ENCODE measurements at places on chromosomes 4 and X.

DNA sequence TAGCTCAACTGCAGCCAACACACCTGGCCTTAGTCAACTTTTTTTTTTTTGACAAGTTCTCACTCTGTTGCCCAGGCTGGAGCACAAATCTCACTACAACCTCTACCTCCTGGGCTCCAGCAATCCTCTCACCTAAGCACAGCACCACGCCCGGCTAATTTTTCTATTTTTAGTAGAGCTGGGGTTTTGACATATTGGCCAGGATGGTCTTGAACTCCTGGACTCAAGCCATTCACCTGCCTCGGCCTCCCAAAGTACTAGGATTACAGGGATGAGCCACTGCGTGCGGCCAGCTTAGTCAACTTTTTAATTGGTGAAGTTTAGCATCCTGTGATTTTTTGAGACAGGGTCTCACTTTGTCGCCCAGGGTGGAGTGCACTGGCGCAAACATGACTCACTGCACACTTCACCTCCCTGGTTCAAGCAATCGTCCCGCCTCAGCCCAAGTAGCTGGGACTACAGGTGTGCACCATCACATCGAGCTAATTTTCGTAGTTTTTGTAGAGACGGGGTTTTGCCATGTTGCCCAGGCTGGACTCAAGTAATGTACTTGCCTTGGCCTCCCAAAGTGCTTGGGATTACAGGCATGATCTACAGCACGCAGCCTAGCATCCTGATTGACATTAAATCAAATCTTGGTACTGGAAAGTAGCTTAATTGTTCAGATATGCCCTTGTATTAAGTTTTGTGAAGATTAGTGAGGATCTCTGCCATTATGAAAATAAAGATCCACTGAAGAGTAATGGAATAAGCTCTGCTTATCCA is 8.3 kb downstream of the HNRNPDL start:
- DNase-seq, result no peak

GRCh38 chrX:138945219-138945618 is 233.7 kb upstream of the FGF13 start:
- DNase-seq, result no peak

DNA sequence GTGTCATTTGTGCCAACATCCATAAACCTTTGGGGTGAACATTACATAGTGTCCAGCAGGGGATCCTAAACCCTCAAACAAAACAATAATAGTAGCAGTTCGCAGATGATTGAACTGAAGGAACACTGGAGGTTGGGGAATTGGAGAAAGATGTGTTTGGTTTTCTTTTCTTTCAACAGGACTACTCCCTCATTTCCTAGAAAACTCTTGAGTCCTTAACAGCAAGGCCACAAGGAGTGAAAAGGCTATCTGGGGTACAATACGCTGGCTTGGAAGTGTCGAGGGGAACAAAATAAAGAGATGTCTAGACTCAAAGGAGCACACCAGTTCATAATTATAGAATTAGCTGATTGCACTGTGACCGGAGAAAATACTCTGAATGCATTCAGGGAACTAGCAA is 72.1 kb downstream of the IDS start:
- DNase-seq, result no peak

DNA sequence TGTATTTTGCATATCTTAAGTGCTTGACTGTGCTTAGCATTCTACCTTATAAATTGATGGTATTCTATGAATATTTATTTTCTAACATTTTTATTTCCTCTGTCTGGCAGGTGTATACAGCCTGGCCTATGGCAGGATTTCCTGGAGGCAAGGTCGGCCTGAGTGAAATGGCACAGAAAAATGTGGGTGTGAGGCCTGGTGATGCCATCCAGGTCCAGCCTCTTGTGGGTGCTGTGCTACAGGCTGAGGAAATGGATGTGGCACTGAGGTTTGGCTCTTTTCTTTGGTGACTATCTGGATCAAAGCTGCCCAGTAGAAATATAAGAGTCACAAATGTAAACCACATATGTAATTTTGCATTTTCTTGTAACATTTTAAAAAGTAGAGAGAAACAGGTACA is 6.5 kb upstream of the NUDT6 start:
- DNase-seq, result no peak

DNA sequence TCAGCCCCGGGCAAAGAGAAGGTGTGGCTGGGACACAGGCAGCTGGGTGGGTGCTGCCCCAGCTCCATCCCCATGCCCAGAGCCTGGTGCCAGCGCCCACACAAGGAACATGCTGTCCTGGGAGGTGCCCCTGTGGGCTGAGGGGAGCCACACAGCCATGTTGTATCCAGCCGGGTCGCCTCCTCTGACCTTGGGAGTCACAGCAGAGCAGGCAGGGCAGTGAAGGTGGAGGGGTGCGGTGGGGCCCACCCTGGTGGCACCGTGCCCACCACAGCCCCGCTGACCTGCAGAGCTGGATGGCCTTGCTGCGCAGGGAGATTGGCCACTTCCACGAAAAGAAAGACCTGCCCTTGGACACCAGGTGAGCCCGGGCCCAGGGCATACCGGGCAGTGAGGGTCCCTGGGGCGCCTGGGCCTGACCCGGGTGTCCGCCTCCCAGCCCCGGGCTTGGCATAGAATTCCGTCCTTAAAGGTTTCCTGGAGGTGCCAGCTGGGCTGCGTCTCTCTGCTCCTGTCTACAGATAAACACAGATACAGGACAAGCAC is 18.7 kb upstream of the ADD1 start:
- DNase-seq, result no peak

GRCh38 chr4:186192066-186192612 is 772 bp downstream of the CYP4V2 start:
- no peak for DNase-seq

DNA sequence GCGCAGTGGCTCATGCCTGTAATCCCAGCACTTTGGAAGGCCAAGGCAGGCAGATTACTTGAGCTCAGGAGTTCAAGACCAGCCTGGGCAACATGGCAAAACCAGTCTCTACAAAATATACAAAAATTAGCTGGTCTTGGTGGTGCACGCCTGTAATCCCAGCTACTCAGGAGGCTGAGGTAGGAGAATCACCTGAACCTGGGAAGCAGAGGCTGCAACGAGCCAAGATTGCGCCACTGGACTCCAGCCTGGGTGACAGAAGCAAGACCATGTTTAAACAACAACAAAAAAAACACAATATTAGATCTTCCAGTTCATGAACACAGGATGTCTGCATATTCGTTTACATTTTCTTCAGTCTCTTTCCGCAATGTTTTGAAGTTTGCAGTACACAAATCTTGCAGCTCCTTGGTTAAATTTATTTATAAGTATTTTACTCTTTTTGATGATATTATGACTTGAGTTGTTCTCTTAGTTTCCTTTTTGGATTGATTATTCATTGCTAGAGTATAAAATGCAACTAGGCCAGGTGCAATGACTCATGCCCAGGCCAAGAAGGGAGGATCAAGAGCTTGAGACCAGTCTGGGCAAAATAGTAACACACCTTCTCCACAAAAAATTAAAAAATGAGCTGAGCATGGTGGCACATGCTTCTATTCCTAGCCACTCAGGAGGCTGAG is 30.4 kb upstream of the ABCG2 start:
- DNase-seq, result no peak

DNA sequence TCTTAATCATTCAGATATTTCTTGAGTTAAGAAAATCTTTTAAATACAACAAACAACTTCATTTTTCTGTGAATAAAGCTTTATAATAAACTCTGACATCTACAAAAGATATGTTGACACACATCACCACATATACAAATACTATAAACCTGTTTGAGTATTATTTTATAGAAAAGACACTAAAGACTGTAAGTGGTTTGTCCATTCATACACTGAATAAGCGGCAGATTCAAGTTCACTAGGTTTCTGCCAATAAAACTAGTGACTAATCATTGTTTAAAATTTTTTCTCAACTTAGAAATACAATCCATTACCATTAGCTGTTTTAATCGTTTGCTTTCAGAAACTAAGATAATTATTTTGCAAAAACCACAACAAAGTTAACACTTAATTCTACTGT is 1900.0 kb downstream of the C4orf33 start:
- DNase-seq, result no peak

DNA sequence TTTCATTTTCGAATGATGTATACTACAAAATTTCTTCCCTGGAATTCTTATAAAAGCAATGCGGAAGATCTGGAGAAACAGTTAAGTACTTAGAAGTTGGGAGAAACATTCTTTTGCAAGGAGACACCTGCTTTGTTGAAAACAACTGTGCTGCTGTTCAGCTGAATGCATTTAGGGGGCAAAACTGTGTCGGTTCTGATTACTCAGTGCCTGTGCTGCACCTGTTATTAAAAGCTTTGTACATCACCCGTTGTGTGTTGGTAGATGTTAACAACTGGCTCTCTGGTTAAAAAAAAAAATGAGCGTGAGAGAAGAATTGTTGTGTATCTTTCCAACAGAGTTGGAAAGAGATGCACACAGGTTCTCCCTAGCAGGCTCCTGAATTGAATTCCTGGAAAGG is 184.1 kb upstream of the HHIP start:
- no peak for DNase-seq

DNA sequence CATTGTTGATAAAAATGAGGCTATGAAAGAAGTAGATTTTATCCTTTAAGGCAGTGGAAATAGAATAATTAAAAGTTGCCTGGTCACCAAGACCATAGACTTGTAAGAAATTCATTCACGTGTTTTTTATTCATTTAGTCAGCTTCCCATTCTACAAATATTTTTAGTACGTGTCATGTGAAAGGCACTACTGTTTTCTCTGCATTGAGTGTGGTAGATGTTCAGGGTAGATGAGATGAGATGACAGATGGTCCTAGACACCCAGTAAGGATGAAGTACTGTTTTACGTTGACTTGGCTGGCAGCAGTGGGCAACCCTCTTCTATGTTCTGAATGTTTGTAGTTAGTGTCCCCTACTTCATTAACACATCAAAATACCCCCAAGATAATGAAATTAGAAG is 228.1 kb downstream of the ARHGAP24 start:
- DNase-seq, result no peak

DNA sequence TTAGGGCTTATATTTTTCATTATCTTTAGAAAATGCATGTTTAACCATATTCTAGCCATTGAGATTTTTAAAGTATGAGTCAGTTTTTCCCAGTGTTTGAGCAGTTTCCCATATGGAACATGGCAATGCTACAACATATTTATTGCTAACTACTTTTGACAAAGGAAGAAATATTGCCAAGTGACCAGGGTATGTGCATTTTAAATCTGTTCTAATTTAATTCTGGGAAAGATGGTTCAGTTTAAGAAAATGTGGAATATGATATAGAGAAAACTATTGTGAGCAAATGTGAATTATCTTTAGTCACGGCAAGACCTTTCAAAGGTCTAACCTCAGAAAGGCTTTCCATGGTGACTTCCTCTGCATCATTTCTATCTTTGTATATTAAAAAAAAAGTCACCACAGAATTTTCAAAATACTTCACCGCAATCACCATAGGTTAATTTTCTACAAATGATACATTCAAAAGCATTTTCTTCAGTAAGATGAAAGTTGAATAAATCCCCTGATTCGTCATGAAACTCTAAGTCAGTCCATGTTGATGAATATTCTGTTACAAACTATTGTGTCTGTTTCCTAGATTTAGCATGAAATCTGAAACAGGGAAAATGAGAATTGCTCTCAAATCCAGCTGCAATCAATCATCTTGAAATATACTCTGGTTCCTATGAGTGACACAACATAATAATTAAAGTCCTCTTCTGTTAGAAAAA is 2349.0 kb upstream of the TENM3 start:
- DNase-seq, result no peak

DNA sequence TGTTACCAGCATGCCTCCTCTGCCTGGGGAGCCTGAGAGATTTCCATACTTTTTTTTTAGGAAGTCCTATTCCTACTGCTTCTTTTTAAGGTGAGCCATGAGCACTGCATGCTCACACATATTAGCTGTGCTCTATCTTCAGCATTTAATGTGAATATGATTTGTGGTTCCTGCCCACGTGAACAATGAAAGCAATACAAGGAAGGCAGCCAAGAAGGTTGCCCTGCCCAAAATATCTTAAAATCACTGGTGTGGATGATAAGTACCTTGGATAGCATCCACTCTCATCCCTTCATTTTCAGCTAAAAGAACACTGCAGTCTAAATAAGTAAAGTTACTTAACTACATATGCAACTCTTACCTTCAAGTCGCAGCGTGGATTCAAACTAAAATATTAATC is 607.5 kb downstream of the PACRGL start:
- no peak for DNase-seq

GRCh38 chrX:116930311-116930710 is 467.5 kb upstream of the CT83 start:
- DNase-seq, result no peak

GRCh38 chrX:104134583-104135261 is 22.1 kb downstream of the SLC25A53 start:
- DNase-seq, result no peak

DNA sequence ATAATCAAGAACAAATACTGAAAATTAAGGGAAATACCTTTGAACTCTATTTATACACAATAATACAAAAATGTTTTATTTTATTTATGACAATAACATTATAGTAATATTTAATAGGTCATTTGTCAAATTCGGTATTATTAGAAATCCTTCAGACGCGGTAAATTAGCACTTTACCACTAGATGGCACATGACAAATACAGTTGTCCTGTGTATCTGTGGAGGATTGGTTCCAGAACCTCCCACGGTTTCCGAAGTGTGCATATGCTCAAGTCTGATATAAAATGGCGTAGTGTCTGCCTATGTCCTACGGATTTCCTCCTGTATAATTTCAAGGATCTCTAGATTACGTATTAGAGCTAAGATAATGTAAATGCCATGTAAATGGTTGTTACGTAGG is 8.1 kb upstream of the LINC00632 start:
- no peak for DNase-seq

DNA sequence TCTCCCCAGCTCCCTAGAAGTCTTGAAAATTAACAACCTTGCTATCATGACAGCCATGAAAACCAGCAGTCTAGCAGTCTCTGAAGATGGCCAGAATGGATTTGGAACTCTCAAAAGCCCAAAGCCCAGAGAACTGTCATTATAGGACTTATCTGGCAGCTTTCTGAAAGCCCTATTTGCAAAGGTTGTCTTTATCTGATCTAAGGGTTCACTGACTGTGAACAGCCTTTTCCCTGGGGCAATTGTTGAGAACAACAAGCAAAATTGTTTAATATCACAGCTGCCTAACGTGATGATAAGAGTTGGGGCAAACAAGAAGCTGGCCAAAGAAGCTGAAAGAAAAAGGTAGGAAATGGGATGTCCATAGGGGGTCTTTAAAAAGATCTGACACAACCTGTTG is 20.9 kb upstream of the KLHL8 start:
- DNase-seq, result no peak

DNA sequence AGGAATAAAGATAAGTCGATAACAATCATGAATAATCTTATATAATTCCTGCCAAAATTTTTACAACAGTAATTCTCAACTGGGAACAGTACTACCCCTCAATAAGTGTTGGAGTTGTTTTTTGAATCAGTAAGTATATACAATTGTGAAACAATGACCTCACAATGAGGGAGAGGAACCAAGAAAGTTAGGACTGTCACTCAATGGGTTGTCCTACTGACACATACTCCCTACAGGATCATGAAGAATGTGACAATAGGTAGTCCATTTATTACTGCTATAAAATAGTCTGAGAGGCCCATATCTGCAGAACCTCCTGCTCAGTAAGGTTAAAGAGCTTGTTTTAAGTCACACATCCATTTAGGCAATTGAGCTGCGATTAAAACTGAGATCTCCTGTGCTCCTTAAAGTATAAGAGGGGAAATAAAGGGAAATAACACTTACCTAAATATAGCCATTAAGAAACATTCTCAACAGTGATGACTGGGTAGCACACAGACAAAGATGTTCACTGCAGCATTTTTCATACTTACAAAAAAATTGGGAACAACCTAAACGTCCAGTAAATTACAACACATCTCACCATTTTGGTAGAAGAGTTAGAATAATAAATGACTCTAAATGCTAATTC is 26.2 kb downstream of the FBXW7 start:
- DNase-seq, result no peak

Measured in activated T-cell treated with anti-CD3 and anti-CD28 coated beads, Interleukin-2, amount 50 U/mL, for 1 hour (primary cell).